SJCRH30 (cell line): ENCODE measurements at places on chromosomes 4 and X. TPM values are rescaled to one million over a fixed set of nuclear protein-coding genes. Genes with fewer than 3 reads are reported as not detected.

FGF5 gene
- total RNA-seq: 0.12 and 0.15 TPM in 2 replicates

GCNA gene
- total RNA-seq: 0.26 and 0.48 TPM in 2 replicates

NXF2 gene
- total RNA-seq: not detected in 2 replicates

S100G gene
- total RNA-seq: not detected in 2 replicates

MAGEB2 gene
- total RNA-seq: 0.14 and 0.20 TPM in 2 replicates

UGT8 gene
- total RNA-seq: 26.3 and 27.6 TPM in 2 replicates

TADA2B gene
- 12.4 and 13.5 TPM in 2 replicates for total RNA-seq

DNA sequence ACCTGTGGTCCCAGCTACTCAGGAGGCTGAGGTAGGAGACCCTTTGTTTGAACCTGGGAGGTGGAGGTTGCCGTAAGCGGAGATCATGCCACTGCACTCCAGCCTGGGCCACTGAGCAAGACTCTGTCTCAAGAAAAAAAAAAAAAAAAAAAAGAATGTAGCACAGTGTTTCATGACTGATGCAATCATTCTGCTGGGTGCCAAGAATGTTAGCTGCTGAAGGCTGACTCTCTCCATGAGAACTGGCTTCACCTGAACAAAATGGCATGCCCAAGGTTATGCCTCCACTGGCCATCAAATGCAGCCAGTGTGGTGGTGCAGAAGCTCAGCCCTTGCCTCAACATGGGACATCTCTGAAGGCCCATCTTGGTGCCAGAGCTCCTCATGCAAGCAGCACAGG, 412.1 kb downstream of the ADAM29 start:
- DNase-seq: no peak

DNA sequence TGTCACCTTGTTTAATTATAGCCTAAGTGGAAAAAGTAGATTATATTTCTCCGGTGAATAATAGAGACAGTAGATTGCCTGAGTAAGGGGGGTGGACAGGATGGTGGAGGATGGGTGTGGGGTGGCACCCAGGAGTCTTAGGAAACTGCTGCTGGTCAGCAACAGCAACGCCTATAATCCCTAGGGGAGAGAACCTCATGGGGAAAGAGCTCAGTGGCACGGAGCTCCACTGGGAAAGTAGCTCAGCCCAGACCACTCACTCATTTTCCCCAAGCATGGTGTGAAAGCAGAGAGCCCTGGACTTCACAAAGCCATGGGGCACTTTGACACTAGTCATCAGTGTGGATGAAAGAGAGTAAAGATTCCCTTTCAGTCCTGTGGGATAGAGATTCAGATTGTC, 31.1 kb downstream of the METTL14 start:
- DNase-seq: no peak

- DNase-seq: no peak
Observed at GRCh38 chrX:136227948-136228838, 23.0 kb downstream of the MAP7D3 start.

GRCh38 chrX:107831071-107831730, 5.5 kb downstream of the MID2 start:
- DNase-seq: no peak

DNA sequence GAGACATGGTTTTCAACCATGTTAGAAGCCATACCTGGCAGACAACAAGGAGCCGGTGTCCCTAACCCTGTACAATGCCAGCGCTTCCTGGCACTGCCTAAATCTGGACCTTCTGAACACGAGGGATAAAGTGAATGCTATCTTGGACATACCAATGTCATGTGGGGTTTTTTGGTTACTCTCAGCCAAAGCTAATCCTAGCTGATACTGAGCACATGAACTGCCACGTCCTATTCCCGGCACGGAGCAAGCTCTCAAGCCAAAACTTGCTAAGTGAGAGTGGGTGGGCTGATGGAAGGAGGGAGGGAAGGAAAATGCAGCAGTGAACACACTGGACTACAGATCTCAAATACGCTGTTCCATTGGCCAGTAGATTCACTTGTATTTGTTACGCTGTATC, 226.1 kb downstream of the BCOR start:
- no peak for DNase-seq

GRCh38 chr4:25813448-25814106, 49.2 kb downstream of the SEL1L3 start:
- peak; percentile 42 for DNase-seq

DNA sequence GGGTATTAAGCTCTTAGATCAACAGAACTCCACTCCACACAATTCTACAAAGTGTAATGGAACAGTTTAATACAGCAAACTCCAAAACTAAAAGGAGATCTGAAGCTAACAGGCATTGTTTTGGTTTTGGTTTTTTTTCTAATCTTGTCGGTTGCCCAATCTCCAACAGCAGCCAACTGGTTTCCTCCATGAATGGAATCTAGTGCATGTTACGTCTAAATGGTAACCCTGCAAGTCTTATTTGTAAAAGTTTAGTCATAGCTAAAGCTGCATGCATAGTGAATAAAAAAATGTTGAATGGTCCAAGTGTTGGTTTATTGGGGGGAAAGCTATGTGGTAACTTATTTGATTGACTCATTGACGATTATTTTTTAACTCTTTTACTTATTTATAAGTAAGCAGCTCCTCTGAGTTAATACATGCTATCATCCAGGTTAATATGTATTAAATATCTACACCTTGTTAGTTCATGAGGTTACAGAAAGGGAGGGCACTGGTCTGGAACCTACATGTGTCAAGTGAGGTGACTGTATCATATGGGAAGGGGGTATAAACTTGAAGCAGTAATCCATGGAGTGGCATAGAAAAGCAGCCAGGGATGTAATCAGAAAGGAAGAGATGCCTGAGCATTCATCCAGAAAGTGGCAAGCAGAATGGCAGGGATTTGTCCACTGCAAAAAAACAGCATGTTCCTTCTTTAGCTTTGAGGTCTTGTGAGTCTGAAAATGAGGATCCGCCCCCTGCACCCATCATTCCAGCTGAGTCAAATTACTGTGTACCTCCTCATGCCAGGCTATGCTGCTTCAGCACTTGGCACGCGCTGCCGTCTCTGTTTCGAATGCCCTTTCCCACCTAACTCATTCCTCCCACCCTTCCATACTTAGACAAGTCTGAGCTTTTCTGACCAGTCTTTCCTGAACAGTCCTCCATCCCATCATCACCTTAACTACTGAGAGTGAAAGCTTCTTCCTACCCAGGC, 81.7 kb downstream of the PDGFC start:
- DNase-seq: no peak

DNA sequence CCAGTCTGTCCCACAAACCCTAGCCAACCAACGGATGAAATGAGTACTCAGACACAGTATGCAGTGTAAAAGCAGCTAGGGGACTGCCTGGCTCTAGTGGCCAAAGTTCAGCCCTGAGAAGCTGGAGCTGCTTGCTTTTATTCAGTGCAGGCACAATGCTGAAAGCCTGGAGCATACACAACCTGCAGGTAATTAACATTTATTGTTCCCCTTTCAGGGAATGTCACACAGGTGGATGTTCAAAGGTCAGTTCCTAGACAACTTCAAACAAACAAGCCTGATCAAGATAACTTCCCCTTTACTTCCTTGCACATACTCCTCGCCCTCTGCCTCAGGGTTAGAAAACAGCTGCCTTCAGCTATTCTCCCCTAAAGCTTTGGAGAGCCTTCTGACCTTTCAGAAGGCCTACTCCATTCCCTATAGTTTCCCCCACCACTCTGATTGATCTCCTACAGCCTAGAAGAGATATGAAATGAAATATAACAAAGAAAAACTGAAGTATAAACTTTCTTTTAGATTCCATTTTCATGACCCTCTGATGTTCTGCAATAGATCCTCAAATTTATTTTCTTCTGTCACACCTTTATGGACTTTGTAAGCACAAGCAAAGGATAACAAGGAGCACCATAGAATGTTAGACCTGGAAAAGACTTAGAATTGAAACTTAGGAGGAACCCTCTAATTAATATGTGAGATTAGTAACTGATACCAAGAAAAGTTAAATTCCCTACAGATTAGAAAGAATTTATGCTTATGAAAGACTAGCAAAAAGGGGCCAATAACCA, 6.8 kb upstream of the DCAF8L1 start:
- no peak for DNase-seq

GRCh38 chrX:6384371-6384770, 150.5 kb downstream of the VCX3A start:
- DNase-seq: no peak

- peak; percentile 52 for DNase-seq
Observed at GRCh38 chrX:67545893-67546495, 2.2 kb downstream of the AR start.

- no peak for DNase-seq
Observed at GRCh38 chr4:41991916-41992767, 1.8 kb downstream of the SLC30A9 start.
